ENCODE measurements at places on chromosomes 4 and X.
A peak's percentile ranks its signal among the peaks of the same experiment; 100 is the strongest.

GRCh38 chr4:184534511-184535391 is 60.4 kb upstream of the IRF2 start:
- peak; percentile 58 for DNase-seq

DNA sequence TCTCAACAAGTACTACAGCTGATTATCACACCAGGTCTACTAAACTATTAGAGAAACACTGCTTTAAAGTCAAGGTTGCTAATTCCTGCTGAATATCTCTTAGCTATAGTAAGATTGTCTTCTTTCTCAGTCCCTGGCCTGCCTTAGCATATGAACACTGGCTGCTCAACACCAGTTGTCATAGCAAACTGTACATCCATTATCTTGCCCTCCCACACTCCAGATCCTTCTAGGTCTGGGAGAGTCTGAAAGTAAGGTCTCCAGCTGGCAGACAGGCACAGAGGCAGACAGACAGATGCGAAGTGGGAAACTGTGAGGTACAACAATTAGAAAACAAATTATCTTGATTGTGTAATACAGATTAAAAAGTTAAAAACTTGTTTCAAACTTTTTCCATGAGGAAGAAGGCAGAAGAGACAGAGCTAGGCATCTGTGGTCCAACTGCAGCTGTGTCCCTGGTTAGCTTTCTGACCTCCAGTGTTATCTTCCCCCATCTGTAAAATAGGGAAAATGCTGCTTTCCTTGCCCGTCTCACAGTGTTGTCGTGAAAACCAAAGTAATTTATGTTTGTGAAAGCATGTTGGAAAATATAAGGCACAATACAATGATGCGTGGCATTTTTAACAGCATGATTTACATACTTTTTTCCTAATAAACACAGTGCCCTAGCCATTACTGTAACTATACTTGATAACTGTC is 133.8 kb downstream of the KLHL13 start:
- DNase-seq, result no peak

DNA sequence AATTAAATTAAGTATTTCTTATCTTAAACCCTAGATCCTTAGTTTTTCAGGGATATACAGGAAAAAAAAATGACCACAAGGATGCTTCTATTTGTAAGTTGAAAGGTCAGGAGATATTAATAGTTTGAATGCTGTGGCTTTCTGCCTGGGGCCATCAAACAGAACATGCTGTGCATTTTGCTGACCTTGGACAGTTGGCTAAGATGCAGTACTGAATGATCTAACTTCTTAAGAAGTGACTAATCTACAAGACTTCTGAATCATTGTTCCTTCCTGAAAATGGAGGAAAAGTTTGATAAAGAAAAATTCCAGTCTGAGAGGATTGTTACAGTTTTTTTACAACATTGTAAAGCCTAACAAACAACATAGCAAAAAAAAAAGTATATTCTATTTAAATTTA is 237.8 kb upstream of the JADE1 start:
- peak; percentile 51 for DNase-seq

DNA sequence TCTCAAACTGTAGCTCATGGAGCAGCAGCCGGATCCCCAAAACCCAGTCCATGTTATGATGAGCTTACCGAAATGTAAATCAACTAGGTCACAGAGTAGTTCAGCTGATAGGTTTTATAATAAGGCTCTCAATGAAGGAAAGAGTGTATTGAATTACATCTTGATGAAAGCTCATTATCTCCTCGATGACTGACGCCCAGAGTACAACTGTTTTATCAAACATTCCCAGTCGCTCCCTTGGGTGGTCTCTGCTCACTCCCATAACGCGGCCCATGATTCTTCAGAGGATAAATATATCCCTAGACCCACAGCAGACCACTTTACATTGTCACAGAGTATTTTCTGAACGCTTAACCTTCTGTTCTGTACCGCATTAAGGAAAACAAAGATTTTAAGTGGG is 452.3 kb upstream of the GALNT7 start:
- no peak for DNase-seq

GRCh38 chr4:38136604-38137003 is 176.4 kb downstream of the PTTG2 start:
- DNase-seq, result no peak

DNA sequence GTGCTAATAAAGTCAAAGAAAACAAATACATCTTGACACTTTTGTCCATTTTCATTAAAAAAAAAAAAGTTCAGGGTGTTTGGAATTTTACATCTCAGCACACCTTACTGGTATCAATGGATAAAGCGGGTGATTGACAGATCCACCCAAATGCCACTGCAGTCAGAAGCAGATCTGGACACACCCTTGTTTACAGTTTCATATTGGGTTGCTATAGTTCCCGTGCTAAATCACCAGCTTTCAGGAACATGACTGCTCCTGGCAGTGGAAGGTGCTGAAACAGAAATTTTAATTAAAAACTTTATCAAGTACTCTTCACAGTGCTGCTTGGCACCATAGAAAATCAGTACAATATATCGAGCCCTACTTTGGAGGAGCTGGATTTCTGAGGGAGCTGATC is 116.3 kb downstream of the STOX2 start:
- DNase-seq, result no peak
